Activated CD4-positive, CD25-positive, alpha-beta regulatory T cell treated with anti-CD3 and anti-CD28 coated beads, Interleukin-2, amount 50 U/mL, for 72 hours (primary cell): ENCODE measurements at places on chromosomes 5 and 9.

- DNase-seq, result no peak
These were observed 5.6 kb upstream of the HNRNPAB start for GRCh38 chr5:178198706-178199105.

DNA sequence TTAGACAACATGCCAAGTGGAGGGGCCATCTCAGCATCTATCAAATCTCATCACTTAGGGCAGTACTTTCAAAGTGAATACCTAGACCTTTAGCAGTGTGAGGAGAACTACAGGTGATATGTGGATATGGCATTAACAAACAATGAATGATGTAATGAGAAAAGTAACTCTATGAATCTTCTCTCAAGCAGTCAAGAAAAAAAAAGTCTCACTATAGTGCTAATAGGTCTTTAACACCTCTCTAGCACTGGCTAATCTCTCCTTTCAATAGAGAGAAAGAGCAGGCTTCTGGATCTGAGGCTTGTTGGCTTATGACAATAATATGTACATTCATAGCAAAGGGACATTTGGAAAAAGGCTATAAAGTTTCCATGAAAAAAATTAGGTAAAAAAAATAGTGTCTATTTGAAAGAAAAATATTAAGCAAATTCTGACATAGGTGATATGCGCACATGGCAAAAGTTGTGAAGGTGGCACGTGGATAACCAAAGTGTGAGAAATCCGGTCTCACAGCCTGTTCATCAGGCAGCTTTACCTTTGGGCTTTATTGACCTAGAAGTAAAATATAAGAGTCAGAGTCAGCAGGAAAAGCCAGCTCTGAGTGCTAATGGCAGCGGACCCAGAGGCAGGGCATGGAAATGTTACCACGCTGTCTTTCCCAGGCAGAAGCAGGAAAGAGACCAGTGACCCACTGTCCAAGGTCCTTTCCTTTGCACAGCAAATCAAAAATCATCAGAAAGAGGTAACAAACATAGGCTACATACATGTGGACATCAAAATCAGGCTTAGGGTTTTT lies 203.4 kb downstream of the EFNA5 start:
- DNase-seq, result no peak

GRCh38 chr5:140341591-140341990 lies 4.8 kb downstream of the HBEGF start:
- DNase-seq, result no peak

GRCh38 chr5:9627541-9627940 lies 2.6 kb downstream of the TAS2R1 start:
- no peak for DNase-seq

GRCh38 chr5:36502608-36503007 lies 103.8 kb upstream of the SLC1A3 start:
- DNase-seq, result no peak
